Hypothalamus (tissue), 51 donors: ENCODE measurements at places on chromosomes 12 and 14.

DNA sequence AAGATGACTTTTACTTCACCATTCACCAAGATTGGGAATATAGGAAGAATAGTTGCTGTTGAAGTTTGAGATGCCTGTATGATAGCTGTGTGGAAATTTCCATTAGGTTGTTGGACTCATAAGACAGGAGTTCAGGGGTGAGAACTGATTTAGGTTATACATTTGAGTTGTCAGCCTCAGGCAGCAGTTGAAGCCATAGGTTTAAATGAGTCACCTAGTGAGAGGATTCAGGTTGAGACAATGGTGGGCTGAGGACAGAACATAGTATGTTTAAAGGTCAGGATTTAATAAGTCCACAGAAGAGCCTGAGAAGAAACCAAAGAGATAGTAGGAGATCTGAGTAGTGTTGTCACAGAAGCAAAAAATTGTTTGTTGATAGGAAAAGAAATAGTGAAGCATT lies 63.6 kb upstream of the MON2 start:
- no peak for DNase-seq

GRCh38 chr12:89507015-89507824 lies 17.4 kb downstream of the GALNT4 start:
- no peak for DNase-seq

DNA sequence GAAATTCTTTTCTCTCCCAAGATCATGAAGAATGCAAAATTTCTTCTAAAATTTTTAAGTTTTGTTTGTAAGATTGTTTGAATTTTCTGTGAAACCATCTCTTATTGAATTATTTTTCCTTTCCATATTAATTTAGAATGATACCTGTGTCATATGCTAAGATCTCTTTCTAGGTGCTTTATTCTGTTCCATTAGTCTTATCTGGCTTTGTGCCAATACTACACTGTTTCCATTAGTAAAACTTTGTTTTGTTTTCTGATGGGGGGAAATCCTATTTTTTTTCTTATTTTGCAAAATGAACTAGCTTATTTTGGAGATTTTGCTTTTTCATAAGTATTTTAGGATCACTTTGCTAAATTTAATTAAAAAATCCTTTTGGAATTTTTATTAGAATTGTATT lies 193.9 kb downstream of the FUT8 start:
- no peak for DNase-seq

- DNase-seq = no peak
These were observed 3.9 kb downstream of the STAC3 start for GRCh38 chr12:57247041-57247440.

GRCh38 chr14:70893858-70894291 lies 13.4 kb upstream of the PCNX1 start:
- DNase-seq = no peak

- no peak for DNase-seq
These were observed 697 bp downstream of the ATP6V0A2 start for GRCh38 chr12:123712780-123713319.

- no peak for DNase-seq
These were observed 62.4 kb downstream of the SCN8A start for GRCh38 chr12:51653431-51653830.

DNA sequence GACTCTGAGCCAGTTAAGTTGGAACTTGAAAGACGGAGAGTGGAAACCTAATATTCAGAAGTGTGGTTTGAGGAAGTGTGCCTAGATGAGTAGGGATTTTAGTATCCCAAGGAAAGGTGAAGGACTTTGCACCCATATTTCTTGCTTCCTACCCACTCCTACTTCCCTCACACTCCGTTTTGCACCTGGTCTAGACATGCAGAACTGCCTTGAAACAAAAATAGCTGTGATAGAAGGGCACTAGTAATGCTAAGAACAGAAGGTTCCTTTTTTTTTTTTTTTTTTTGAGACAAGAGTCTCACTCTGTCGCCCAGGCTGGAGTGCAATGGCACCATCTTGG lies 732 bp upstream of the ARF3 start:
- DNase-seq = no peak

DNA sequence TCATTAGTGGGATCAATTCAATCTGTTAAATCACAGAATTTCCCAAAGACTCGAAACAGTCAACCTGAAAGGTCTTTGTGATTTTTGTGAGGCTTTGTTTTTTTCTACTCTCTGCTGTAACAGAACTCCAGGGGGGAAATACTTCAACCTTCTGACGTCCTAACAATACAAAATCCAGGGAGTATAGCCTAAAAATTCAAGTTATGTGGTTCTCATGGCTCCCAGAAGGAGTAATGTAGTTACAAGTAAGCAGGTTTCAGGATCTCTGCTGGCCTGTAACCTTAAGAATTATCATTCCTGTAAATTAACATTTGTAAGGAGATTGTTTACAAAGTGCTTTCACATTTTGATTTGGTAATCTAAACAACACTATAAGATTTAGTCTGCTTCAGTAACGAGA lies 39.9 kb downstream of the VEZT start:
- DNase-seq = no peak

DNA sequence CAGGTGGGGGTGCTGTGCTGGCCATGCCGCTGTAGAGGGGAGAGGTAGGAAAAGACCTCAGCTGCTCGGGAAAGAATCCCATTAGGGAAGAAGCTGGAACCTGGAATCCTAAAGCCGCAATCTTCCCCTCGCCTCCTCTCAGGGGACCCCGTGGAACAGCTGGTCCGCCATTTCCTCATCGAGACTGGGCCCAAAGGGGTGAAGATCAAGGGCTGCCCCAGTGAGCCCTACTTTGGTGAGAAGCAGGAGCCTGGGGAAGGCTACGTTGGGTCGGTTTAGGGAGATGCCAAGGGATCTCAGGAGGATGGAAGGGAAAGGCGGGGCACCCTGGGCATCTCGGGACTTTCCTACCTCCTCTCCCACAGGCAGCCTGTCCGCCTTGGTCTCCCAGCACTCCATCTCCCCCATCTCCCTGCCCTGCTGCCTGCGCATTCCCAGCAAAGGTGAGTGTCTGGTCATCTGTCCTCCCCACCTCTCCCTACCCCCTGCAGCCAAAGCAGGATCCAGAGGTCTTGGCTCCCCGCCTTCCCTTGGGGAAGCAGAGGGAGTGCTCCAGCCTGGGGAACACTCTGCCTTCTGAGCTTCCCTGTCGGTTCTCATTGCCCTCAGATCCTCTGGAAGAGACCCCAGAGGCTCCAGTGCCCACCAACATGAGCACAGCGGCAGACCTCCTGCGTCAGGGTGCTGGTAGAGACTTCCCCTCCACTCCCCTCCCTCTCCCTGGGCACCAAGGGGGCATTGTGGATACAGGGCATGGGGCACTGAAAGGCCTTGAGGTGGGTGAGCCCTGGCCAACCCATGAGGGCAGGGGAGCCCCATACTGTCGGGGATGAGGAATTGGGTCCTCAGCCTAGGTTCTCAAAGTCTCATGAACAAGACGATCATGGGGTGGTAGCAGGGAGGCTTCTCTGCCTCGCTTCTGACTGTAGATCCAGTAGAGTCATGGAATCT lies 12.4 kb downstream of the TNS2 start:
- no peak for DNase-seq

DNA sequence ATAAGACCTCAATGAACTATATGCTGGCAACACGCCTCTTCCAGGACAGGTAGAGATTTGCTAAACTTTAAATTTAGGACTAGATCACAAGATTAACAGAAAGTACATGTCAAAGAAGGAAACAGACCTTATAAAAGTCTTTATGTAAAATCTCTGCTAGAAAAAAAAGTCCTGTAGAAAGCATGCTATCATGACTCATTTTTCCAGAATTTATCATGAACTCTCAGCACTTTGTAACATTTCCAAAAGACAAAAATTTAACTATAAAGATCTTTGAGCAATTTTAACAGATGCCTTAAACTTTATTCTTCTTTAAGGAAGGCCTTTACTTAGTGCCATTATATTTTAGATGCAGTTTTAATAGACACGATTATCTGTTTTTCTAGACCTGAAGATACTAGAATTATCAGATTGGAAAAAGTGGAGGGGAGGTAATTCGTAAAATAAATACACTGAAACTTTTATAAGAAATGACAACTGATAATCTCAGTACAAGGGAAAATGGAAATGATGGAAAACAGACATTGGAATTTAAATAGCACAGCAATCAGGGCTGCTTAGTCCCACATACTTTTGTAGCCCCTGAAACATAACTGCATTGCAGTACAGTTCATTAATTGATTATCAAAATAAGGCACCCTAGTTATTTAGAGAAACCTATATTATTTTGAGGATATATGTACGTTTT lies 92.0 kb downstream of the TTLL5 start:
- DNase-seq = no peak

DNA sequence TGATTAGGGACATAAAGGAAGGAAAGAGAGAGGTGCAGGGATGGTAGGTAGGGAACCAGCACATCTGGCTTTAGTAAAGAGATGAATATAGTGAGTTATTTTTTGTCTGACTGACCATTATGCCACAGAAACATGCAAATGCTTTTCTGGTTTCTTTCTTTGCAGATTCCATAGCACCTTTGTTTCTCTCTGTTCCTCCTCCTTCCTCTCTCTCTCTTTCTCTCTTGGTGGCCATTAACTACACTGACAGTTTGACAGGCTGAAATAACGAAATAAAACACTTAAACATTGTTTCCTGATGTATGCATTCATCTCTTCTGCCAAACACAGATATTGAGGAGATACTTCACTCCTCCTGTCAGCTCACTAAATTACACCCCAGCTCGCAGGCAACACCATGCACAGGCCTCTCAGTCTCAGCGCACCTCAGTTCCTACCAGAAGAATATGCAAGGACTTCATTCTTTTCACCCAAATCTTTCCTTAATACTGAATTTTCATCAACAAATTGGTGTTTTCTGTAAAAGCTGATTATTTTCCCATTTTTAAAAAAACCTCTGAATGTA lies 406.9 kb upstream of the SOX5 start:
- no peak for DNase-seq

DNA sequence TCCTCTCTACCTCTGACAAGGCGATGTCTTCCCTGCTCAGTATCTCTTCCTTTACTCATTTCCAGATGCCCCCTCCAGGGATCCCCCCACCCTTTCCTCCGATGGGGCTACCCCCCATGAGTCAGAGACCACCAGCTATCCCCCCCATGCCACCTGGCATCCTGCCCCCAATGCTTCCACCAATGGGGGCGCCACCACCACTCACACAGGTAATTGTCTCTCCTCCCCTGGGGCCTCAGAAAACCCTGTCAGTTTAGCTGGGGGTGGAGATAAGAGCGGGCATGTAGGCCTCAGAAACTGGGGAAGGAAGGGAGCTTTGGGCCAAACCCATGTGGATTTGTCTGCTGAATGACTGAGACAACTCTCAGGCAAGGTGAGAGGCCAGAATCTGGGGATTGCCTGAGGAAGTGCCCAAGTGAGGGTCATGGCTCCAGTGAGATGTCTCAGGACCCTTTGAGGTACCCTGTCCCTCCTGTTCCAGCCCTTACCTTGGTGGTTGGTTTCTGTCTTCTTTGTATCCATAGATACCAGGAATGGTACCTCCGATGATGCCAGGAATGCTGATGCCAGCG lies 8.1 kb downstream of the PRPF40B start:
- DNase-seq = no peak

DNA sequence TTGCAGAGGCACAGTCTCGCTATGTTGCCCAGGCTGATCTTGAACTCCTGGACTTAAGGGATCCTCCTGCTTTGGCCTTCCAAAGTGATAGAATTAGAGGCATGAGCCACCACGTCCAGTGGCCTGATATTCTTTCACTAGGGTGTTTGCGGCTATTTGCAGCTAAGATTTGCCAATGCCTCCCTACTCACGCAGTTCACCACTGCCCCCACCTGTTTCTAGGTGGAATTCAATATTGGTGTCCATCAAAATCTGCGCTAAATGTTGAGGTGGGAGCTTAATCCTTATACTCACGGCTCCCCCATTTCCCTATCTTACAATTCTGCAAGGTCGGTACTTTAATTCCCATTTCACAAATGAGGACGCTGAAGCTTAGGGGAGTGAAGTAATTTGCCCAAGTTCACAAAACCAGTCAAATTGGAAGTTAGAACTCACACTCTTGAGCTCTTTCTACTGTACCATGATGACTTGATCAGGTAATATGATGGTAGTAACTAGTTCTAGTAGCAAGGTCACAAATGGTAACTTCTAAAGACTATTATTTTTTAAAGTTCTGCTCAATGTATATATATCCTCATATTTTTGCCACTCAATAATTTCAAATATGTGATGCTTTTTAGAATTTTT lies 22.1 kb upstream of the LRRC9 start:
- DNase-seq = no peak

DNA sequence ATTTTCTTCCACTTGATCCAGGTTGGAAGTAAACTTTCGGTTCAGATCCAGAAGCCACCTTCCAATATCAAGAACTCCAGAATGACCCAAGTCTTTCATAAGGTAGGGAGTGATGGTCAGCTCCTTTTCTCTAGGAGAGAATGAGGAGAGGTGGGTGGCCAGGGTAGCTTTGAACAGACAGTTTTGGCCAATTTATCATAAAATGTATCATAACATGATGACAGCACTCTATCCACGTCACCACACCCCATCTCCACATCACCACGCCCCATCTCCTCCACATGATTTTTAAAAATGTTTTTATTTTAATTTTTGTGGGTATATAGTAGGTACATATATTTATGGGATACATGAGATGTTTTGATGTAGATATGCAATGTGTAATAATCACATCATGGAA lies 26.9 kb downstream of the DYRK4 start:
- DNase-seq = no peak

- no peak for DNase-seq
These were observed 17.6 kb upstream of the RNASE1 start for GRCh38 chr14:20820063-20820904.

GRCh38 chr12:115761784-115762183 lies 515.7 kb downstream of the MED13L start:
- DNase-seq = no peak

DNA sequence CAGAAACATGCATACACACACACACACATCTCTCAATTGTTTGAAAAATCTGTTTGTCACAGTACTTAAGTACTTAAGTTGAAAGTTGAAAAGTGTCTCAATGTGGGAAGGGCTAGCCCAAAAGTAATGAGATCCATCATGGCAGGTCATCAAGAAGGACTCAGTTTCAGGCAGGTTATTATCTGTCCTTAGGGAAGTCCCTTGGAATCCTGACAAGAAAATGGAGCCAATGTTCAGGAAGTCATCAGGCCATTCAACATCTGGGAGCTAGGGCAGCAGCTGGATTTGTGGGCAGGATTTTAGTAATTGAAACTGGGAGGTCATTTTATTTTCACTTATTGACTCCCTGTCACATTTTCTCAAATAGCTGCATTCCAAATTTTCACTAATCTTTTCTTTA lies 56.0 kb downstream of the MSRB3 start:
- no peak for DNase-seq

DNA sequence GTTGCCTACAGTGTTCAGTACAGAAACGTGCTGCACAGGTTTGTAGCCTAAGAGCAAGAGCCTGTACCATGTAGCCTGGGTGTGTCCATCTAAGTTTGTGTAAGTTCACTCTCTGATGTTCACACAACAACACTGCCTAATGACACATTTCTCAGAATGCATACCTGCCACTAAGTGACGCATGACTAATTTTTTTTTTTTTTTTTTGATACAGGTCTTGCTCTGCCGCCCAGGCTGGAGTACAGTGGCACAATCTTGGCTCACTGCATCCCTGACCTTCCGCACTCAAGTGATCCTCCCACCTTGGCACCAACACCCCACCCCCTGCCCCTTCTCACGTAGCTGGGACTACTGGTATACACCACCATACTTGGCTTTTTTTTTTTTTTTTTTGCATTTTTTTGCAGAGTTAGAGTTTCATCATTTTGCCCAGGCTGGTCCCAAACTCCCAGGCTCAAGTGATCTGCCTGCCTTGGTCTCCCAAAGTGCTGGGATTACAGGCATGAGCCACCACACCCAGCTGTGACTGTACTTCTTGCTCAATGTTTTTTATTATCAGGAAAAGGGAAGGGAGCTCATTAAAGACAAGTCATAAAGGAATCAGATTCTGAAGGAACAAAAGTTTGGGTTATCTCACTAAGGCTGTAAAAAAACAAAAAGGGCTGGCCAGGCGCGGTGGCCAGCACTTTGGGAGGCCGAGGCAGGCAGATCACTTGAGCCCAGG lies 10.0 kb upstream of the CDC42BPB start:
- no peak for DNase-seq
